ENCODE measurements at places on chromosomes 11 and 22.

- DNase-seq, result no peak
Observed at GRCh38 chr11:100068116-100068515, 619.0 kb upstream of the ARHGAP42 start.

DNA sequence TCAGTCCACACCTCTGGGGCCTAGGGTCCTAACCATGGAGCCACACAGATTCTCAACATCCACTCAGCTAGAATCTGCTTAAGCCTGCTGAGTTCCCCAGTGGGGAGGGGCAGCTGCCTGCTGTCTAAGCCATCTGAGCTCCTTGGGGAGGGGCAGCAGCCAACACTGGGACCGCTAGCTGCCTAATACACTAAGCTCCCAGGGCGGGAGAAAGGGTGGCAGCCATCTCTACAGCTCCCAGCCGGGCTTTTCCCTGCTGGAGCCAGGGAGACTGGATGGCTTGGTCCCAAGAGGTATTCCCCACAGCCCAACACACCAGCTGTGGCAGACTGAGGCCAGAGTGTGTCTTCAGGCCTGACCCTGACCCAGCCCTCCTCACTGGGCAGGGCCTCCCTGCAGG lies 217.3 kb upstream of the TMEM45B start:
- DNase-seq, result no peak

- no peak for DNase-seq
Observed at GRCh38 chr11:131534611-131535010, 164.2 kb downstream of the NTM start.

GRCh38 chr11:128181088-128181480 lies 406.3 kb downstream of the ETS1 start:
- DNase-seq, result no peak

GRCh38 chr11:123151796-123152195 lies 43.3 kb downstream of the CLMP start:
- DNase-seq, result no peak

DNA sequence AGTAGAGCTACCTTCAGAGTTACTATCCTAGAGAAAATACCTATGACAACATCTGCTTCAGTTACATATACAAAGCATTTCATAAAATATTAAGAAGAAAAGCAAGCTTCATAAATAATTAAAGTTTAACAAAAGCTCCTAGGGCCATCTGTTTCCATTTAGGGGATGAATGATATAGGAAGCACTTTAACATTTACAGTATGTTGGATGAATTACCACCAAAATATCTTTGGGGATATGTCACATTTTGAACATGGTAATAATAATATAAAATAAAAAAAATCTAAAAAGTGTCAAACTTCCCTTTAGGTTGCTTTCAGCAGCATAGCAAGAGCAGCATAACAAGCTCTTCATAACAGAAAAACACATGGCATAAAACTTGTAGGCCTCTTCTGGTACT lies 104.6 kb downstream of the ATG16L2 start:
- no peak for DNase-seq

GRCh38 chr22:32142600-32142999 lies 16.5 kb downstream of the C22orf42 start:
- DNase-seq, result no peak

Data from aorta (tissue), 5 donors.